ENCODE measurements at places on chromosomes 3 and 15.

- peak; percentile 22 for DNase-seq
Observed at GRCh38 chr15:84755736-84756527, 7.5 kb downstream of the ZNF592 start.

- no peak for DNase-seq
Observed at GRCh38 chr3:72432246-72432645, 416.0 kb downstream of the SHQ1 start.

DNA sequence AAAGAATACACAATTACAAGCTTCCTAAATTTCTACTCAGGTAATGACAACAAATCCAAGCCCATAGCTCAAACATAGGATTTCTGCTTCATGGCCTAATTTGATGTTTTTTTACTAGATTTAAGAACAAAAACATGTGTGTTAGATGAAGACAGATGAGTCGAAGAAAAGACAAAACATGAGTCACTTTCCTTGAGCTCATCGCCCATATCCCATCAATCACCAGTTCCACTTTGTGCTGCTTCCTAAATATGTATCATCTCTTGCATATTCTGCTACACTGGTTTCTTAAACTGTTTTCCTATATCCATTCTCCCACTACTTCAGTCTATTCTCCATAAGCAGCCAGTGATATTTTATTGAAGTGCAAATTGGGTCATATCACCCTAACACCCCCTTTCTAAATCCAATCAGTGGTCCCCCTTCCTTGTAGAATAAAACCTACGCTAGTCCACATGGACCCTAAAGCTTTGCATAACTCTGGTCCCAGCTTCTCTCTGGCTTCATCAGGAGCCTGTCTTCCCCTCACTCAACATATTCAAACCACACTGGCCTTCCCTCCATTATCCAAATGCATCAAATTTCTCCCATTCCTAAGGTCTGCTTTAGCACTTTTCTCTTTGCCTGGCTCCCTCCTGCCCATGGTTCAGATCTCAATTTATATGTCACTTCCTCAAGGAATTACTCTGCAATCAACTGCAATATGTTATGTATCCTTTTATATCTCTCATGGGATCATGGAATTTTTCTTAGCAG, 1033.9 kb downstream of the FHIT start:
- DNase-seq: no peak

- no peak for DNase-seq
Observed at GRCh38 chr3:52849656-52850055, 14.8 kb upstream of the MUSTN1 start.

DNA sequence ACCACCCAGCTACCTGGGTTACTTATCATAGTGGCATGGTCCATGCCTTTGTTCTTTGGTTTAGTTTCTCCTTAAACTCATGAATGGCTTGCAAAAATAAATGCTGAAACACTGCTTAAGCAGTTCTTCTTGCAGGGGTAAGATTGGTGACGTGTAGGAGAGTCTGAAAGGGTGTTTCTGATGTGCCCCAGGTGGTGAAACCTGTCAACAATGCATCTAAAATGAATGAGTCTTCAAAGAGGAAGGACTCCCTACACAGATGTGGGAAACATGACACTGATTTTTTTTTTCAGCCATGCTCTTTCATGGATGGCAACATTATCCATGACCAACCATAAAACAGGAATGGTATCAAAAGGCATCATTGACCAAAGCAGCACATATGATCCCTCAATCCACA, 72.0 kb downstream of the KCNH8 start:
- no peak for DNase-seq

DNA sequence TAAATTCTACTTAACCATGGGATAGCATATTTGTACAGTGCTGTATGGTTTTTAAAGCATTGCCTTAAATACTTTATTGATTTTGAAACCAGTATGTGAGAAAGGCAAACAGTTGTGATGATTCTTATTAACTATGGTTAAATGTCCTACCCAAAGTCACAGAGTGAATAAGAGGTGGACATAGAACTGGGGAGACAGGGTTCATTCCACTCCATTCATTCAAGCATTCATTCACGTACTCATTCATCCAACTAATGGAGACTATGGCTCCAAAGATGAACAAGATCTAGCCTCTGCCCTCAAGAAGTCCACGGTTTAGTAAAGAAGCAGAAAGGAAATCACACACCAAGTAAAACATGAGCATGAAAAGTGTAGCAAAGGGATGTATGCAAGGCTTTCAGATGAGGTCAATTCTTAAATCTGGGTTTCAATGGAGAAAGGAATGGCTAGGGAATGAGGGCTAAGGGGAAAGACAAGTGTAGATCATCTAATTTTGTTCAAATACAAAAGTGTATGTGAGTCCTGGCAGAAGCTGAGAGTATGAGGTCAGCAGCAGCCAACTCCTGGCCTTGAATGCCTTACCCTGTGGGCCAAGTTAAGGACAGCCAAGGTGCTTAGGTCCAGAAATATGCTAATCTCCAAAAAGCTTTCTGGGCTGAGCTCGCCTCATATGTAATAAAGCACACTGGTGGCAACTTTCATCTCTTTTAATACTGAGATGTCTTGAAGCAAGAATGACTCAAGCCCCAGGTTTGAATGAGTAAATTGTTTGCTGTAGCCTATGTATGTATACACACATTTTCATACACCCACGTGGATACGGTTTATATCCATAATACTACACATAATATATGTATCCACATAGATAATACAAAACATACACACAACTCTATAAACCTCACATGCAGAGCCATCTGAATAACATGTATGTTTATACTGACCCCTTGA, 4.3 kb downstream of the TNIK start:
- peak; percentile 13 for DNase-seq

- DNase-seq: peak; percentile 41
Observed at GRCh38 chr15:50415752-50416404, 8.3 kb upstream of the USP8 start.

DNA sequence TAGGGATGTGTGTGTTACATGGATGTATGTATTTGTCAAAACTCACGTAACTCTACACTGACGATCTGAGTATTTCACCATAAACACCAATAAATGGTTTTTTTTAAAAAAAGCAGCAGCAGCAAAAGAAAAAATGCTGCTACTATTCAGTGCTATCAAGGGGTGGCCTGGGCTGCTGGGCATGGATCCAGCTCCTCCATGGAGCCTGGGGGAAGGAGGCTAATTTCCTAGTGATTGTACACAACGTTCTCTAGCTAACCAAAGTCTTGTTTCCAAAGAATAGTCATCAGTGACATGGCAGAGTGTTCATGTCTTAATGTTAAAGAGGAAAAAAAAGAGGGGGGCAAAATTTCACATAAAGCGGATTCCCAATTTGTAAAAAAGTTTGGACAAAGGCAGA, 29.0 kb downstream of the POMGNT2 start:
- no peak for DNase-seq

DNA sequence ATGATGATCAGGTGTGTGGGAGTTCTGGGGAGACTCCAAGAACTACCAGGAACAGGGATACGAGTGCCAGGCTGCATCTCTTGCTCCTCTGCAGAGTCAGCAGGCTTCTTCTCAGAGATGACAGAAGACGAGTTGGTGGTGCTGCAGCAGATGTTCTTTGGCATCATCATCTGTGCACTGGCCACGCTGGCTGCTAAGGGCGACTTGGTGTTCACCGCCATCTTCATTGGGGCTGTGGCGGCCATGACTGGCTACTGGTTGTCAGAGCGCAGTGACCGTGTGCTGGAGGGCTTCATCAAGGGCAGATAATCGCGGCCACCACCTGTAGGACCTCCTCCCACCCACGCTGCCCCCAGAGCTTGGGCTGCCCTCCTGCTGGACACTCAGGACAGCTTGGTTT, 7.9 kb downstream of the PRRT3 start:
- no peak for DNase-seq

DNA sequence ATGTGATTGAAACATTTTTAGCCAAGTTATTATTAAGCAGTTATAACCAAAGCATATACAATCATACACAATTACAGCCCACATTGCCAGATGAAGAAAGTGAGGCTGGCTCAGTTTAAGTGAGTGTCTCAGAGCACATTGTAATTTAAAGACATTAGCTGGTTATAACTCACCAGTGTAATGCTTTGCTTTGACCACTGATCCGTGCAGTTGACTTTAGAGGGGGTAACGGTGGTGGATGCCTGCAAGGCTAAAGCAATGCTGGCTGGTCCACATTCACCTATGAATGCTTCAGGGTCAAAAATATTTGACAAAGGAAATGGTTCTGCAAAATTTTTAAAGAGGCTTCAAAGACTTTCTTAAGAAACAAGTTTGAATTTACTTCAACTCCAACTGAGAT, 1.2 kb downstream of the C3orf85 start:
- DNase-seq: no peak

GRCh38 chr3:81666502-81667121, 94.8 kb downstream of the GBE1 start:
- peak; percentile 43 for DNase-seq

All from epithelial cell of esophagus (primary cell).